ENCODE measurements at places on chromosomes 4 and X.

DNA sequence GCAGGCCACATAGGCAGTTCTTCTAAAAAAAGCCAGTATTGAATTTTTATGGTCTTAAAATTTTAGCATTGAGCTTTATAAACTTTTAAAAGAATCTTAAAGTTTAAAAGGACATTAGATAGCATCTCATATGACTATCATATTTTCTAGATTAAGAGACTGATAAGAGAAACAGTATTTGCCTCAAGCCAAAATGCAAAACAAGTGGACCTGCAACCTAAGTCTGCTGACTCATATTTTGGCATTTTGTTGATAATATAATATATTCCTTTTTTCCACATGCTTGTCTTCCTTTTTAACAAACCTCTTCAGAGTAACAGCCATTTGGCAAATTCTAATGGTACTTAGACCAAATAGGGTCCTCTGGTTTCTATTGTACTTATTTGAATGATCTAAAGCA lies 328.5 kb upstream of the GALNTL6 start:
- DNase-seq = no peak

DNA sequence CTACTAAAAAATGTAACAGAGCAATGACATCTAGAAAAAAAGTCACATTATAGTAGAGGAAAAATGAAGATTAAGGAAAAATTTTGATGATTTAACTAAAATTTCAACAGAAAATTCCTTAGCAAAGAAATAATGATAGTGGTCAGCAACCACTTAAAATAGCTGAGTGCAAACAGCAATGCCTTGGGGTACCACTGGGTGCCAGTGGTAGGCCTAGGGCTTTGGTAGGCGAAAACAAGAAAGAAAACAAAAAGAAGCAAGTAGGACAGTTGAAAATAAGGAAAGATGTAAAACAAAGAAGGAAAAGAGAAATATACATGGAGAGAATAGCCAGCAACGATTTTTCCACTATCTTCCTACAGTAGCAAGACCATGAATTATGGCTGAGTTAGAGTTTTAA lies 313.5 kb upstream of the IRS4 start:
- DNase-seq = peak; percentile 3

DNA sequence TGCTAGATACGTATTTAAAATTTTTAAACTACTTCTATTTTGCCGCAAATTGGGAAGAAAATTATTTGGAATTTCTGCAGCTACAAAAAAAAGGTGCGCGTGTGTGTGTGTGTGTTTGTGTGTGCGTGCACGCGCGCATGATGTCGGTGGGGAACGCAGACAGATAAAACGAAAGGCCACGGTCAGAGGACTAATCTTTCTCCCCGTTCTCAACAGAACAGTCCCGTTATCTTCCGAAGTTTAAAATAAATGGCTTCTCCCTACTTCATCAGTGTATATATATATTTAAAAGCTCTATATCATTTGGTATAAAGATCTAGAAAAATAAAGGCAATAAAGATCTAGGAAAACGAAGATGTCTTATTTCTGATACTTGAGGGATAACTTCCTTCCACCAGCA lies 1.5 kb downstream of the MGARP start:
- no peak for DNase-seq

GRCh38 chr4:52711834-52712250 lies 39.4 kb downstream of the ERVMER34-1 start:
- DNase-seq = no peak

DNA sequence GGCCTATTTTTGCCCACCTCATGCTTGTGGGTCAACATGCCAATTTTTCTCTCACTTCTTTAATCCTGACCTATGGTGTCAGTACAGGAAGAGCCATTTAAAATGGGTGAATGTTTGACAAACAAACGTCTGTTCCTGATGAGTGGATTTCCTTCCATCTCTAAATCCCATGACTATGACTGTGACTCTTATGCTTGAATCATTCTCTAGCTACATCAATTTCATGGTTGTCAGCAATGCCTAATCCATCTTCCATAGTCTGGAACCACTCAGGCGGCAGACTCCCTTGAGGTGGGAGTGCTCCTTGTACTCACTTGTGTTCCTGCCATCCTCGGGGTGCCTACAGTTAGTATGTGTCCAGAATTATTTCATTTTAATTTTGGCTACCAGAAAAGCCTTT lies 194.9 kb upstream of the RPS6KA3 start:
- DNase-seq = no peak

- no peak for DNase-seq
Observed at GRCh38 chr4:59565836-59566235, 1634.3 kb upstream of the ADGRL3 start.

GRCh38 chr4:113077575-113077974 lies 28.1 kb downstream of the ANK2 start:
- DNase-seq = no peak

GRCh38 chr4:26151615-26152014 lies 169.2 kb upstream of the RBPJ start:
- no peak for DNase-seq

- DNase-seq = no peak
Observed at GRCh38 chr4:60134099-60134498, 1066.0 kb upstream of the ADGRL3 start.

GRCh38 chr4:41998019-41998418 lies 7.7 kb downstream of the SLC30A9 start:
- no peak for DNase-seq

GRCh38 chrX:22660756-22661155 lies 339.0 kb upstream of the DDX53 start:
- DNase-seq = no peak

DNA sequence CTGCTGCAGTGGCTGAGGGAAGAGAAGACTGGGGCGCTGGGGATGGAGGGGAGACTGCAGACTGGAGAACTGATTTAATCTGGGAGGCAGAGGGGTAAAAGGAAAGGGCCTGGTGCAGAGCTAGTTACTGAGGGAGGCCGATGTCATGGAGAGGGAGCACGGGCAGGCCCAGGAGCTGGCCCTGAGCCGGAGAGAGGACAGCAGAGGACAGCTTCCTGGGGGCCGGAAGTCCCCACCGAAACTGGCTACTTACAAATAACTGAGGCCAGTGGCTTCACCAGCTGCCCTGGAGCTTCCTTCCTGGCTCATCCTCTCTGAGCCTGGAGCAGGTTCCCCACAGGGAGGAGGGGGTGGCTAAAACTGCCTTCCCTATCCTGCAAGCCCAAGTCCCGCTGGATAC lies 26.9 kb downstream of the NSG1 start:
- DNase-seq = no peak

DNA sequence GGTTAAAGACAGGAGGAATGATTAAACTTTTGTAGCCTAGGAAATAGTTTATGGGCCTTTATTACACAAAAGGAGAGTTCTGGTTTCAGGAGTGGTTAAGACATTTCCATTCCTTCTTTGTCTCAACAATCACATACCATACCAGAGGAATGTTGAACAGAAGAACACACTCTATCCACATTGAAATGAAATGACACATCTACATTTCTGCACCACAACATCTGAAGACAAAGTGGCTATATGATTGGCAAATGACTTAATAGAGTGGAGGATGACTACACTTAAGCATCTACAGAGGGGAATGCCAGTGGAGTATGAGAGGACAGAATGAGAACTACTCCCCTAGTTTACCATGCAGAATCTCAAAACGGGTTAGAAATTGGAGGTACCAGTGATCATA lies 8.0 kb downstream of the CYP2U1 start:
- no peak for DNase-seq

GRCh38 chr4:56370377-56370776 lies 16.9 kb downstream of the AASDH start:
- no peak for DNase-seq

GRCh38 chr4:3372933-3373465 lies 68.8 kb upstream of the HGFAC start:
- DNase-seq = no peak

- no peak for DNase-seq
Observed at GRCh38 chr4:126264839-126265238, 950.1 kb downstream of the FAT4 start.

DNA sequence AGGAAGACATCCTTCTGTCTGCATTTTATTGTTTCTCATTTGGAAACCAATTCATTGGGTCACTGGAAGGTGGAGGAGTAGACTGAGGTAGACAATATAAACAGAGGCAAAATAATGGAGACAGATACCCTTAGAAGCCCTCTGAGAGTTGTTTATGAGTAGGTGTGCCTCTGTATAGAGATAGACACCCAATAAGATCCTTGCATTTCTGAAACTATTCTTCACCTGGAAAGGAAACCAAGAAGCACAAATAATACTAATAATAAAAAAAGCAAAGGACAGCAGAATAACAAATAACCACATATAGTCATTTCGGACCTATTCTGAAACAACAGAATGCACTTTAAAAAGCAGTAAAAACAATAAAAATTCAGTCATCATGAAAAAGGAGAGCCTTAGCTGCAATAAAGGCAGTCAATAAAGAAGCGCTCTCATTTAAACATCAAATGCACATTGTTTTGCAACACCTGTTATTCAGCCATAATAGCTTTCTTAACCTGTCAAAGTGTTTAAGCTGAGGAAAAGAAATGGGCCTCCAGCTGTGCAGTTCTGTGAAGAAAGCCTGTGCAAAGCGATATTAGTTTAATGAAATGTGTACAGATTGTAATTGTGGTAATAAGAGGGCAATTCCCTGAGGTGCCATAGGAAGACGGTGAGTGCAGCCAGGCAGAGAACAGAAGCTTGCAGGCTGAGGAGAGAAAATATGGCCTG lies 904.2 kb downstream of the STPG2 start:
- DNase-seq = no peak

GRCh38 chrX:75301060-75301459 lies 27.2 kb downstream of the UPRT start:
- no peak for DNase-seq
